ENCODE measurements at places on chromosomes 6 and 20.

DNA sequence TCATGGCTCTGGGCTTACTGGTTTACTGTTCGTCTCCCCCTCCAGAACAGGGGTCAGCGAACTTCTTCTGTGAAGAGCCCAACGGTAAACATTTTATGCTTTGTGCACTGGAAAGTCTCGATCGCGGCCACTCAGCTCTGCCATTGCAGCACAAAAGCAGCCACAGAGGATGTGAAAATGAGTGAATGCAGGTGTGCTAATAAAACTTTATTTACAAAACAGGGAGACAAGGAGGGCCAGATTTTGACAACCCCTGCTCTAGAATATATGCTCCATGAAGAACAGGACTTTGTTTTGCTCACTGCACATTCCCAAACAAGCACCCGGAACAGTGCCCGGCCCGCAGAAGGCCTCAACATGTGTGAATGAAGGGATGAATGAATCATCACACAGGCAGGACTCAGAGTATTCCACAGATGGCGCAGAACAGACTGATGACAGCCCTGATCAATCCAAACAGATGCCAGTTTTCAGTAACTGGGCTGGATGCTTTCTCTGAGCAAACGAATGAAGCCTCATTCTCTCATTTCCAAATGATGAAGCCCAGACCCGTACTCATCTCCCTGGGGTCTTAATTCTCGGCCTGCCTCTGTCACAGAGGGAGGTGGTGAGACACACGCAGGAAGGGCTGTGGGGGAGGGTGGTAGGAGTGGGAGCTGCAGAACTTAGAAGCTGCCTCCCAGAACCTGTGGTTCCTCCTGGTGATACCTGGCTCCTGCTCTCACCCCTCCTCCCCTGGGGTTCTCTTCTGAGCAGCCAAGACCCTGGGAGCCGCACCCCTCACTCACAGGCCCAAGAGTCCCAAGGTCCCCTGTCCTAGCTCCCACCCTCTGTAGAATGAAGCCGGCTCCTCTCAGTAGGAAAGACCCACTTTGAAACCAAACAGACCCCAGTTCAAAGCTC is 196.4 kb downstream of the PREX1 start:
- peak; percentile 83 for DNase-seq

DNA sequence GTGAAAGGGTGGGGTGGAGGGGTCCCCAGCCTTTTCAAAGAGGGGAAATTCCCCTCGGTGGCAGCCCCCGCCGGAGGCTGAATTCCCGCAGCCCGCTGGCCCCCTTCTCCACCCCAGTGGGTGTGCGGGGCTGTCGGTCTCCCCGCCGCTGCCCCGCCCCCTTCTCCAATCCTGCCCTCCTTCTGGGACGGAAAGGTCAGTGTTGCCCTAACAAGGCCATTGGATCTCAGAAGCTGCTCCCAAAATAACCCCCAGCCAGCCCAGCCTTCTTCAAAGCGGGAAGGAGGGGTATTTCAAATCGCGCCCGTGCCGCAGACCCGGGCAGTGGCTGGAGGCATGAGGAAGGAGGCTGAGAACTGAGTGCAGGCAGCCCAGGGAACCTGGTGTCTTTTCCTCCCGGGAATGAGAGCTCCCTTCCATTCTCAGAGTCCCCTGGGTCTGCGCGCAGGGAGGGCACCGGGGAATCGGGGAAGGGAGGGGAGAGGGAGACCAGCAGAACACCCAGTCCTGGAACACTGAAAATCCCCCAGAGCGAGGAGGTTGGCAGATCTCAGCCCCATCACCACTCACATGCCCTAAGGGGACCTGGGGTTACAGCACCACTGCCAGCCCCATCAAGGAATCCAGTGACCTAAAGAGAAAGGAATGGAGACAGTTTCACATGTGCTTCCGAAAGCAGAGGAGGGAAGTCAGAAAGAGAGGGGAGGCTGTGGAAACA is at the start of gene JPH2:
Gene JPH2, minus strand, starts transcription at position 135 of the 718 bp plus-strand sequence. CDS start 483 bp downstream, outside the sequence.
- peak; percentile 89 for DNase-seq

DNA sequence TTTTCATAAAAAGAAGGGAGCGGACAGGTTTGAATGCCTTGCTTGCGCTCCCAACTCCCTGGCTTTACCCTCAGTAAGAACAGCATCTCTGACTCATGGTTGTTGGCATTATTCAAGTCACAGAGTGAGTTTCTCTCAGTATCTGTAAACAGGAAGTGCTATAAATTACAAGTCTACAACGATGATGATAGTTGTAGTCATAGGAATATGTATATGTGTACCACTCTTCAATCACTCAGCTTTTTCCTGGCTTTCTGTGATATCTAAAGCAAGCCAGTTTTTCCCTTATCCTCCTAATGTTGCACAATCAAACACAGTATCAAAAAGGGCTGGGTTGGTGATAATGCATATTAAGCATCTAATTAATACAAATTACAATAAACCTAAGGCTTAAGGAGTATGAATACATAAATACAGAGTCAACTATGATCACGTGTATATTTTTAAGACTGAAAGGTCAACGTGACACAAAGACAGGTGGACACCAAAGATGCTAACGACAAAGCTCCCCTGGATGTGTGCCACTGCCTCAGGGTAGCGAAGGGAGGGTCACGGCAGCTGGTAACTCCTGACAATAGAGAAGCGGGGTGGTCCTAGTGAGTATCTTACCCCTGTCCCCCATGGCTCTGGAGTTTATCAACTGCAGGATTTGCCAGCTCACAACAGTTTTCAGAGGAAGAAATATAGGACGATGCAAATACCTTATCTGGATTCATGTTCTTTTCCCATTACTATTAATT is 202.8 kb downstream of the BTBD9 start:
- DNase-seq: peak; percentile 53

DNA sequence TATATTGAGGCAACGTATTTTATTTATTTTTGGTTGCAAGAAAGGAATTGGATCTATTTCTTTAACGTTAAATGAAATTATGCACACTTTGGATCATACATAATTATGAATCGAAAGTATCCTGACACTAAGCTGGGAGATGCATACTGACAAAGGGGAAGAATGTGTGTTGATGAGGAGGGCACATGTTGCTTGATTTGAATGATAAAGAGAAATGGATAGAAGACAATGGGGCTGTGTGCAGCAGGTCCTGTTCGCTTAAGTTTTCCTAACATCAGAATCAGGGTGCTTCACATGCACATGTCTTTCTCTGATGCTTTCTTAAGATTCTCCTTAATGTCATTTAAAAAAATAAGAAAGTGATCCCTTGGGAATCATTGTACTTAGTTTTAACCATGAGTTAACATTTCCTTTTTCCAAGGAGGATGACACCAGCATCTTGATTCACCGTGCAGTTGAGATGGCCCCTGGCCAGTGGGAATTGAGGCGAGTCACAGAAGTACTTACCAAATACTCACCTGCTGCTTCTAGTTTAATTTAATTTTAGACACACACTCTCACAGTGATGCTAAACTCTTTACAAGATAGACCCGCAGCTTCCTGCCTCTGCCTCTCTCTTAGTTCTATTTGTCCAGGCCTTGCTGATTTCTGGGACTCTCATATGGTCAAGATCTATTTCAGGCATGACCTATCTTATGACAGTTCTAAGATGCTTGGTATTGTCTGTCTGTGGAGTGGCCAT is 116.5 kb downstream of the CLIC5 start:
- DNase-seq: peak; percentile 28

DNA sequence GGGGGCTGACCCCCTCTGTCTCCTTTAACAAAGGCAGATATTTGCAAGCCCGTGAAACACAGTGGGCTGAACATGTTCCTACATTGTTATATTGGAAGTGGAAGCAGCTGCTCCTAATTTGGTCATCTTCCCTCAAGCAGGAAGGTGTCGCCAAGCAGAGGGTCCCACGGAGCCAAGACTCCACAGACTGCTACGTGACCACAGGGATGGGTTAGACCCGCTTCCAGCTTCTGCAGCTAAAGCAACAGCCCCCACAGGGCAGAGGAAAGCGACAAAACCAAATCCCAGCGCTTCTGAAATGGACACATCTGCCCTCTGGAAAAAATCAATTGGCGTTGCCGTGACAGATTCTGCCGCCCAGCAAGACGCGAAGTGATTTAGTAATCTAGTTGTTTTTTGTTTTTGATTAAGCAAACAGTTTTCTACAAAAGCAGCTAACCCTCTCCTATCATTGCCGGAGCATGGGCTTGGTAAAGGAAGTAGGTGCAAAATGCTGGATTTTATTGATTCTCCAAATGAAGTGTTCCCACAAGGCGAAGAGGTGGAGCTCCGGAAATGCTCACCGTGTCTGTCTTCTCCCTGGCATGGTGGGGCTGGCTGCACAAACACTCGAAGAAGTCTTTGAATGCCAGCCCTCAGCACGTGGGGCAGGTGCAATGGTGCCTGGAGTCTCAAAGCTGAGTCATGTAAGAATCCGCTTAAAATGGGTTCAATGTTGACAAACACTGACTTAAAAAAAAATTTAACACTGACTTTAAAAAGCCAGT is 79.4 kb upstream of the FRMD1 start:
- DNase-seq: no peak

GRCh38 chr20:20405623-20406022 is 37.7 kb downstream of the INSM1 start:
- no peak for DNase-seq
